ENCODE measurements at places on chromosomes 6 and 20. TPM values are rescaled to one million over a fixed set of nuclear protein-coding genes. Genes with fewer than 3 reads are reported as not detected.

DNA sequence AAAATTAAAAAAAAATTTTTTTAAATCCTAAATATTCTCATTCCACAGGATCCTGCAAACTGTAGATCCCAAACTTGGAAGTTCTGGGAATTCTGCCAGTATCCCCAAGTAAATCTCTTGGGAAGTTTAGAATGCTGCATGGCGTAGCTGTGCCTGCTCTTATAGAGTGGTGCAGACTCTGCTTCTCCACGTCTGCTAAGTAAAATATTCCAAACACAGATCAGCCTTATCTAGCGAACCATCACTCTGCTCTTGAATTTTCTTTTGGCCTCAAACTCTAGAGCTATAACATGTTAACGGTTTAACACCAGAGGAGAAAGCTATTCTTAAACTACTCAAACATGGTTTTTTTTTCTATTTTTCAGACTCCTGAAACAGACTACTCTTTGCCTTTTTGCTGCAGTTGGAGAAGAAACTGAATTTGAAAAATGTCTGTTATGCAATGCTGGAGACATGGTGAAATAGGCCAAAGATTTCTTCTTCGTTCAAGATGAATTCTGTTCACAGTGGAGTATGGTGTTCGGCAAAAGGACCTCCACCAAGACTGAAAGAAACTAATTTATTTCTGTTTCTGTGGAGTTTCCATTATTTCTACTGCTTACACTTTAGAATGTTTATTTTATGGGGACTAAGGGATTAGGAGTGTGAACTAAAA, 138.5 kb upstream of the AKAP12 start:
- no peak for DNase-seq

Gene CFB
- polyA plus RNA-seq, result not detected

Gene NT5E
- 77.7 TPM for polyA plus RNA-seq

- DNase-seq, result no peak
Measured at GRCh38 chr6:132931936-132932514, 117.7 kb downstream of the RPS12 start.

DNA sequence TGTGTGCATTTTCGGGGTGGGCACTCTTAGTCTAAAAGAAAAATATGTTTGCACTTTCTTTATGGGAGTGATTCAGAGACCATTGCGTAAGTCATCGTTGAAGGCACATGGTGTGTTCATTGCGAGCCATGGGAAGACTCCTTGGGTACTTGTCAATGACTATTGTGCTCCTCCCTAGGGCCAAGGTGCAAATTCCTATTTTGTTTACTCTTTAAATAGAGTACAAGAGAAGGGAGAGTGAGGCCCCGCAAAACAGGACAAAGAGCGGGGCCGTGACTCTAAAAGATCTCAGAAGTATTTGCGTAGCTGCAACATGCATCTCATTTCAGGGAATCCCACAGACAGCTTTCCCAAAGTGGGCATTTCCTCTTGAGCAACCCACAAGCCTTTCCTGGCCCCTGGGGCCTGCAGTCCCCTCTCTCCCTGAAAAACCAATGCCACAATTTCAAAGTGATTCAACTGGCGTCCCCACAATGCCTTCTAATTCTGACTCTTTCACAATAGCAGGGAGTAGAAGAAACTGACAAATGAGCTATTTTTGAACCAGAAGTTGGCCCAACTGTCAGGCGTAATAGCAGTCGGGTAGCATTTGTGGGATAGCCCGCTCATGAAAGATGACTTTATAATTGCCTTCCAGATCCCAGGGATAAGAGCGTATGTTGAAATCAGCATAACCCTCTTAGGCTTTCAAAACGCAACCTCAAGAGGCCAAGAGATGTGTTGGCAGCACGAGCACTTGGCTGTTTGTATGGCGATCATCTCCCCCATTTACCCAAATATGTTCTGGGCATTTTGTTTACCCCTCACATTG, 277.9 kb upstream of the BMP2 start:
- no peak for DNase-seq

Gene KPNA5
- polyA plus RNA-seq, result 16.9 TPM

- DNase-seq, result no peak
Measured at GRCh38 chr6:107871976-107872375, 47.9 kb upstream of the SCML4 start.

All from naive thymus-derived CD8-positive, alpha-beta T cell (primary cell).